A549 treated with Hydrocortisone at 1 μM for 4 hours (cell line): ENCODE measurements at places on chromosomes 12 and 14. TPM values are rescaled to one million over a fixed set of nuclear protein-coding genes. Genes with fewer than 3 reads are reported as not detected.

The DYRK2 gene
- 8.3 to 12.1 TPM (median 11.4 TPM) in 5 replicates for total RNA-seq

The PTGER2 gene
- total RNA-seq: 2.5 to 4.4 TPM (median 4.2 TPM) in 5 replicates

The IFNG-AS1 gene
- total RNA-seq: not detected in 5 replicates

The HIGD1C gene
- total RNA-seq: not detected in 5 replicates
